ENCODE measurements at places on chromosomes 6 and 20.

GRCh38 chr6:121247386-121247785, 86.9 kb downstream of the TBC1D32 start:
- DNase-seq = no peak

DNA sequence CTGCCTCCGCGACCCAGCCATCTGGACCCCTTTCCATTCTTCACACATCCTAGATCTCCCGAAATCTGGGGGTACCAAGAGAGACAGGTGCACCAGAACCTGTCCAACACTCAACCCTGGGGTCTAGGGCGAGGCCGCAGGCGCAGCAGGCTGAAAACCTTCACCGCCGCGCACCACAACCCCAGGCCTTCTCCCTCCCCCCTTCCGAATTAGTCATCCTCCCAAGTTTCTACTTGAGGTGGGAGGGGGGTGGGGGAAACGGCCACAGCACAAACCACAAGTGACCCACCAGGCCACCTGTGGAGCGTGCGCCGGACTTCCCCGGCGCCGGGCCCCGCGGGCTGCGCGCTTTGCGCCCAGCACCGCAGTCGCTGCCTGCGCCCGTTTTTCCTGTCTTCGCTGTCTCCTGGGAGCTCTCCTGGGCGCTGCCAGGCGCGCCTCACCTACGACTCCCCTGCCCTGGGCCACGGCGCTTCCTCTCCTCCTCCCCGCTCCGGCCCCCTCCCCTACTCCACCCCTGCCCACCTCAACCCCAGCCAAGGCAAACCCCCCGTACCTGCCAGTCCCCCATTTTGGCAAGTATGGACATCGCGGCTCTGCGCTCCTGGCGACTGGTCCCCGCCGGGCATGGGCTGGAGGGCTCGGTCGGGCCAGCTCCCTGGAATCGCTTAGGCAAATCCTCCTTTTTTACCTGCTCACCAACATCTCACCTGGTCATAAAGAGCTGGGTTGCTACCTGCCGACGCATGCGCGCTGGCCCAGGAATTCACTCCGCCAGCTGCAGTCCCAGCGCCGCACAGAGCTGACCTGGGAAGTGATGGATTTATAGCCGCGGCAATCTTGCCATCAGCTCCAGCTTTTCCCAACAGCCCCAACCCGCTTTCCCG, 4.2 kb upstream of the TFAP2A start:
- no peak for DNase-seq

DNA sequence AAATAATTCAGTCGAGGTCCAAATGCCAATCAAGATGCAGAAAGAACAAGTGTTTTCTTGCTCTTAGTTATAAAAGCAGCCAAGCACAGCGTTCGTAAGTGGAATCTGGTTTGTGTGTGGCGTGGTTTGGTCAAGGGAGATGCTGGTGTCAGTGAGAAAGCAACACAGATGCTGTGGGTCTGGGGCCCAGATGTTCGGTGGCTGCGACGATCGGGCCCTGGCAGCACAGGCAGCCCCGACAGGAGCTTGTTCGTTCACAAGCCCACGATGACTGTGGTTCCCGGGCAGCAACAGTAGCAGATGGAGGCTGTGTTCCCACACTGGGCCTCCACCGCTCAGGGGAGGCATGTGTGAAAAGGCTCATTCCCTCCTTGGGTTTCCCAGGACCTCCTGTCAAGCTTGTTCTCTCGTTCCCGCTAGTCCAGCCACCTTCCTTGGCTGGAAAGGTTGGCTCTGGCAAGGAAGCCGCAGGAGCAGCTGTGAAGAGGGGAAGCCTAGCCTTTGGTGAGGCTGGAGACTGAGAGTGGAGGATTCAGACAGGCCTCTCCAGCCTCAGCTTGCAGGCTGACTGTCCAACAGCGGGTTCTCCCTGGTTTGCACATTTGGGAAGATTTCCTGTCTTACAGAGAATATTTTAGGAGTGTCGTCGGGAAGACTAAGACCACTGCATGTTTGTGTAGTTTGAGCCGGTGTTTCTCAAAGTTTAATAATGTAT, 304.7 kb downstream of the QKI start:
- no peak for DNase-seq

- DNase-seq = no peak
Observed at GRCh38 chr6:34383656-34384320, 8.7 kb downstream of the NUDT3 start.

DNA sequence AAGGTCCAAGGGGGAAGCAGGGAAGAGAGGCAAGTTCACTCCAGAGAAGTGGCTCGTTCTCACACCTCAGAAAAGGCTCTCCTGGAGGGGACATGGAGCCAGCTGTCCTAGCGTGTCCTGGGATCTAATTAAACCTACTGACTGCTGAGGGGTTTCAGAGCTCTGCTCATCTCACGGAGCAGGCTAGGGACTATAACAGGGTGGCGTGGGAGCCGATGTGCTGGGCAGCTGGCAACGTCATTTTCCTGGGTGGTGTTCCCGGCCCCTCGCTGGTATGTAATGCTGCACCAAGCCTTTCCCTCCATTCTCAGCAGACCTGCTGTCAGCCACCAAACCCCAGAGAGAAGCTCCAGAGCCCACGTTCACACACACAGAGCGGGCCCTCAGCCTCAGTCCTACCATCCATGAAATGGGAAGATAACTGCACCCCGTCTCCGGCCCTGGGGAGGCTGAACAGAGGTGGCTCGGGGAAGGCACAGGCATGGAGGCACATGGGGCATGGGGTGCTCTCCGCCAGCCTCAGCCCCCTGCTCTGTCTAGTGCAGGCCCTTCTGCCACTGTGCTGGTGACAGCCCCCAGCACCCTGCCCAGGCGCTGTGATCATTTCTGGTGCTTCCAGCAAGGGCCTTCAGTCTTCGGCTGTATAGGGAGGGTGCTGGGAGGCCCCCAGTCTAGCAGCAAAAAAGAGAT, 1.9 kb downstream of the CST7 start:
- no peak for DNase-seq

- DNase-seq = no peak
Observed at GRCh38 chr6:31676322-31676903, 4.5 kb downstream of the LY6G5C start.

DNA sequence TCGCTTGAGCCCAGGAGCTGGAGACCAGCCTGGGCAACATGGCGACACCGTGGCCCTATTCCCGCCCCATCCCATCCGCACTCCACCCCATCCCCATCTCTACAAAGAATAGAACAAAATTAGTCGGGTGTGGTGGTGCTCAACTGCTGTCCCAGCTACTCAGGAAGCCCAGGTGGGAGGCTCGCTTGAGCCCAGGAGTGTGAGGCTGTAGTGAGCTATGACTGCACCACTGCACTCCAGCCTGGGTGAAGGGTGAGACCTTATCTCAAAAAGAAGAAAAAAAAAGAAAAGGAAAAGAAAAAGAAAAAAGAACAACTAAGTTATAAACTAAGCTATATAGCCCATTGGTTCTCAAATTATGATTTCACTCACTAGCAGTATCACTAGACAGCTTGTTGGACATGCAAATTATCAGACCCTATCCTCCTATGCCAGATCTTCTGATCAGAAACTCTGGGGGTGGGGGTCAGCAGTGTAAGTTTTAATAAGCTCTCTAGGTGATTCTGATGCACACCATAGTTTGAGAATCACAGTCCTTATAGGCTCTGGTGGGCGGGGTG, 491 bp upstream of the ITCH start:
- no peak for DNase-seq

DNA sequence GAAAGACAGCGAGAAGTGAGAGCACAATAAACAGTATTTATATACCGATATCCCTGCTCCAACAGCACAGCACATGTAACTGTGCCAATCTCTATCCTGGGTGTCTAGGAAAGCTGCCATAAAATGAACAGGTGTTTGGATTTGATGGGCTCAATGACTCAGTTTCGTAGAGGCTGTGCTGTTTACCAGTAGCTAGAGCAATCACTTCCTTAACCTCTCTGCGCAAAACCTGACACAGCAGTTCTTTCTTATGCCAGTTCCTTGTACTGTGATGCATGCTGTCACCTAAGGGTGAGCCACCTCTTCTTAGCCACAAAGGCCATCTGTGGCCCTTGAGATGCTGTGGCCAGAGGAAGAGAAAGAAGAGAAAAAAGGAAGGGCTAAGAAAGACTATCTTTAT, 59.3 kb downstream of the SHPRH start:
- no peak for DNase-seq

DNA sequence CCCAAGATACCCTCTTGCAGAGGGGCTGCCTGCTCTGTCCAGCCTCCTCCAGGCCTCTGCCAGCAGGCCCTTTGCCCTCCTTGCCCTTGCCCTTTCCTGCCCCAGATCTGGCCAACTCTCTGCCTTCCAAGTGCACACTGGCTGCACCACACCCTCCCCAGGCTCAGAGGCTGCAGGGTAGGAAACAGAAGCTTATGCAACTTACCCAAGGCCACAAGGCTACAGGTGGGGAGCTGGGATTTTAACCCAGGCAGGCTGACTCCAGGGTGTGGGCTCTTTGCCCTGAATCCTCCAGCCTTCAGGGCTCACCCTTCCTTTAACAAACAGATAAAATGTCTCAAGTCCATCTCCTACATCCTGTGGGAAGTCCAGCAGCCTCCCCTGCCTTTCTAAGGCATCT, 14.5 kb upstream of the TRAF3IP2 start:
- no peak for DNase-seq

GRCh38 chr6:3819161-3820110, 29.7 kb upstream of the FAM50B start:
- DNase-seq = no peak

DNA sequence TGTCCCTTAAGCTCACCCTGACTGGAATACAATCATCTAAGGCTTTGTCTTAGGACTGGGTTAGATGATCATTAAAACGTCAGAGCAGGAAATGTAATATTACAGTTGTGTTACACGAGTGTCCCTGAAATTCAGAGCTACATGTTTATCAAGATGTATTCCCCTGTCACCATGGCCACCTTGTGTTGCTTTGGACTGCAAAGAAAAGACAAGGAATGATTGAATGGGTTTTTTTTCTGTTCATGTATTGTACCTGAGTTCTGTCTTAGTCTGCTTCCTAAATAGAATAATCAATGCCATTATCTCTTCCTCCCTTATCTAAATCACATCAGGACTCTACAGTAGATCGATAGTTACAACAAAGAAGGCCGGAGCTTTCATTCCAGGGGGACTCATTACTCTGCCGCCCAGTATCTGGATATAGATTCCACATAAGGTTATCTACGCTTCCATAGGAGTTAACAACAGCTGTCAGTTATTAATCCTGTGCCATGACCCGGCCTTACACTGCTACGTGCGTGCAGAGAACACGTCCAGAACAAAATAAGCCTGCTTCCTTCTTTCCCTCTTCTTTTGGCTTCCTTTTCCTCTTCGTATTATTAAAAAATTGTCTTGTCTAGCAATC, 274.1 kb upstream of the SASH1 start:
- no peak for DNase-seq

DNA sequence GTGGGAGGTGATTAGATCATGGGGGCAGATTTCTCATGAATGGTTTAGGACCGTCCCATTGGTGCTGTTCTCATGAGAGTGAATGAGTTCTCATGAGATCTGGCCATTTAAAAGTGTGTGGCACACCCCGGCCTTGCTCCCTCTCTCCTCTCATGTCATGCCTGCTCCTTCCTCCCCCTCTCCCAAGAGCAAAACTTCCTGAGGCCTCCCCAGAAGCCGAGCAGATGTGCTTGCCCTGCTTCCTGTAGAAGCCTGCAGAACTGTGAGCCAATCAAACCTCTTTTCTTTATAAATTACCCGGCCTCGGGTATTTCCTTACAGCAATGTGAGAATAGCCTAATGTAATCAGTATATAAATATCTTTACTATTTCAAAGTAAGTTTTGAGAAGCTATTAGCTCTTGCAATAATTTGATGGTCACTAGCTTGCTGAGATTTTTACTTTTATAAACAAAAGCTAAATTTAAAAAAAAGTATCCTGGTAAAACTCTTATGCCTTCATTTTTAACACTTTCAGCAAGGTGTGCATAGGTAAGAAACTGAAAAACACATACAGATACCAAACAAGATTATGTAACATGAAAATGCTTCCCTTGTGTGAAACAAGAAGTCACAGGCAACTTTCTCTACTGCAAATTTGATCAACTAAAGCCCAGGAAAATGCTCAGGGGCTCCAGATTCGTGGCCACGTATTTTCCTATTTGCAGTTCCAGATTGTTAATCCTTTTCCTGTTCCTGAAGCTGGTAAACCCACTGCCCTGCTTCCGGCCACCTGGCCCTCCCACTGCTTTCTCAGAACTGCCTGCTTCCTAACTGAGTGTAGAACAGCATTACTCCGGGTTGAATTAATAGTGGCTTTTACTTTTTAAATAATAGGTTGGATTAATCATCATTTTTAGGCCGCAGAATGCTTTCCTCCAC, 395.1 kb upstream of the CNR1 start:
- no peak for DNase-seq

- no peak for DNase-seq
Observed at GRCh38 chr6:32176476-32177182, 745 bp upstream of the AGPAT1 start.

GRCh38 chr6:71067816-71068215, 111.0 kb upstream of the B3GAT2 start:
- no peak for DNase-seq

- DNase-seq = no peak
Observed at GRCh38 chr6:142195862-142196541, 48.9 kb downstream of the VTA1 start.

- DNase-seq = no peak
Observed at GRCh38 chr6:167047554-167047953, 48.4 kb downstream of the CEP43 start.

GRCh38 chr6:21023210-21023609, 489.0 kb downstream of the CDKAL1 start:
- DNase-seq = no peak

DNA sequence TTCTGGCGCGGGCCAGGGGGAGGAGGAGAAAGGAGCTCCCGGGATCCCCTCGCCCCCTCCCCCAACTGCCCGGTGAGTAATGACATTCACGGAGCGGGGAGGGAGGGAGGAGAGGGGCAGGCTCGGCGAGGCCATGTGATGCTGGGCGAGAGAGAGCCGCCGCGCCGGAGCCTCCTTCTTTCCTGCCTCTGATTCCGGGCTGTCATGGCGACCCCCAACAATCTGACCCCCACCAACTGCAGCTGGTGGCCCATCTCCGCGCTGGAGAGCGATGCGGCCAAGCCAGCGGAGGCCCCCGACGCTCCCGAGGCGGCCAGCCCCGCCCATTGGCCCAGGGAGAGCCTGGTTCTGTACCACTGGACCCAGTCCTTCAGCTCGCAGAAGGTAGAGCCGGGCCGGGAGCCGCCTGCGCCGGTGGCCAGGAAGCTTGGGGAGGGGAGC, at the start of gene GDAP1L1:
GDAP1L1 (plus strand) TSS at position 178 of the 441 bp plus-strand sequence; CDS start at position 205, 27 bp downstream.
- no peak for DNase-seq

DNA sequence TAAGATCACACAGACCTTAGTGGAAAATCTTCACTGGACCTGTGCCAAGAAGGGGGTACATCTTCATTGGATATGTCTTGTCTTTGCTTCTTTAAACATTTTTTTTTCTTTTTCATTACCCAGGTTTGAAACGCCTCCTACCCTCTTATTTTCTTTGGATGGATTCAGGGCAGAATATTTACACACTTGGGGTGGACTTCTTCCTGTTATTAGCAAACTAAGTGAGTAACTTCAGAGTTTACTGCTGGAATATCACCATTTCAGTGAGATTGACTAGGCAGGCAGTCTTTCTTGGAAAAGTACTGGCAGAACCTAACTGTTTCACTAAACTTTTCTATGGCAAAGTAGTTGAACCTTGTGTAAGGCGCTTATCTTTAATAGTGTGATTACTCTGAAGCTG, 47.0 kb downstream of the ENPP1 start:
- no peak for DNase-seq

GRCh38 chr6:104887350-104887749, 27.6 kb upstream of the HACE1 start:
- DNase-seq = no peak

Measured in GM12892 (cell line).